ENCODE measurements at places on chromosomes 1 and 21. TPM values are rescaled to one million over a fixed set of nuclear protein-coding genes. Genes with fewer than 3 reads are reported as not detected.

Gene CFHR5
- polyA plus RNA-seq = not detected

Gene NCAM2
- 0.10 TPM for polyA plus RNA-seq

Gene ASCL5
- not detected for polyA plus RNA-seq

Gene FAM110D
- polyA plus RNA-seq = not detected

All from B cell (primary cell).